ENCODE measurements at places on chromosomes 2 and 18. TPM values are rescaled to one million over a fixed set of nuclear protein-coding genes. Genes with fewer than 3 reads are reported as not detected.

TSPYL6 gene
- not detected for total RNA-seq

UGT1A3 gene
- total RNA-seq = not detected

SOWAHC gene
- 4.8 TPM for total RNA-seq

EML4 gene
- 293 TPM for total RNA-seq

- no peak for DNase-seq
Measured at GRCh38 chr2:174571669-174572323, 25.8 kb downstream of the WIPF1 start.
